ENCODE measurements at places on chromosomes 16 and 17.

GRCh38 chr17:73340093-73340596, 28.3 kb upstream of the CDC42EP4 start:
- no peak for DNase-seq

- DNase-seq = no peak
These were observed 174.9 kb downstream of the ZFHX3 start for GRCh38 chr16:72873044-72873443.

DNA sequence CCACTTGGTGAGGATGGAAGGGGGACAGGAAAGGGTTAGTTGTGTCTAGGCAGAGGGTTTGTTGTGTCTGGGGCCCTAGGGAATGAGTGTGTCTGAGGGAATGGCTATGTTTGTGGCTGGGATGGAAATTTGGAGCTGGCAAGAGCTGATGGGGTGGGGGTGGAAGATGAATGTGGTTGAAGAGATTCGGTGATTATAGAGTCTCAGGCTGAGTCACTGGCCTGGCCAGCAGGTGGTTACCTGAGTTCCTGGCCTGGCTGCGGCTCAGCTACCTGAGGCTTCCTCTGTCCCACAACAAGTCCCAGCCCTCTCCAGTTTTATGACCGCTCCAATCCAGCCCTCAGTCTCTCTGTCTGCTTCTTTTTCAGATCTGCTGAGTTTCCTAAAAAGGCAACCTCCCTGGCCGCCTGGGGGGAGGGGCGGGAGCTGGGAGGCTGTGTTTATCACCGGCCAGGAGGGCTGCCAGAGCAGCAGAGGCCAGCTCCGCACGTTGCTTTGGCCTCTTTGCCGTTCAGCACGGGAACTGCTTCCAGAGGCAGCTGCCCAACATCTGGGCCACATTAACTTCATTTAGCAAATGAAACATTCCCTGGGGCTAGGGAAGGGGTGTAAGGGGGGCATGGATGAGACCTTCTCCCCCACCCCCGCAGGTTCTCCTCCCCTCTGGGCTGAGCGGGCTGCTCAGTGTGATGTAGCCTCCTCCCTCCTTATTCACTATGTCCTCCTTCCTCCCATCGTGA, 21.8 kb downstream of the ITGB3 start:
- no peak for DNase-seq

DNA sequence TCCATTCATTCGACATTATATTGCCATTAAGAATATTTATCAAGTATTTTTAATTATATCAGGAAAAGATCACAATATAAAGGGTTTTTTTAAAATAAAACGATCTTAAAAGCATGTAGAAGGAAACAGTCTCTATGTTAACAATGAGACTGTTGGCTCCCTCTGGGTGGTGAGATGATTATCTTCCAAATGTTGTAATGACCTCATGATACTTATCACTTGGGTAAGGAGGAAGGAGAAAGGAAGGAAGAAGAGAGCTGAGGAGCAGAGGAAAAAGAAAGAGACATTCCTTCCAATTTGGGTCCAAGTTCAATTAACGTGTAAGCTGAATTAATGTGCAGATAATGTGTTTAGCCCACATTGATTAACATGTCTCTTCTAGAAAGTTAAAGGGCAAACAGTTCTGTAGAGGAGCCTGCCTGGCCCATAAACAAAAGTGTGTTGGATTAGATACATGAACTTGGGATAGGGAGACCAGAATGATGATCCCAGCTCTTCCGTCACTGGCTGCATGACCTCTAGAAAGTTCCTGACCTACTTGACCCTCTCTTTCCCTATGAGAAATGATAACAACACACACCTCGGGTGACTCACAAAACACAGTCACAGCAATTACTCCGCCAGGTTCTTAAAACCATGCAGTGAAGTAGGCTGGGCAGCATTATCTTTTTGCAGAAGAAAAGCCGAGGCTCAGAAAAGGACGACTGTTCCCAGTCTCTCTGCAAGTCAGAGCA, 32.0 kb downstream of the PIMREG start:
- no peak for DNase-seq

DNA sequence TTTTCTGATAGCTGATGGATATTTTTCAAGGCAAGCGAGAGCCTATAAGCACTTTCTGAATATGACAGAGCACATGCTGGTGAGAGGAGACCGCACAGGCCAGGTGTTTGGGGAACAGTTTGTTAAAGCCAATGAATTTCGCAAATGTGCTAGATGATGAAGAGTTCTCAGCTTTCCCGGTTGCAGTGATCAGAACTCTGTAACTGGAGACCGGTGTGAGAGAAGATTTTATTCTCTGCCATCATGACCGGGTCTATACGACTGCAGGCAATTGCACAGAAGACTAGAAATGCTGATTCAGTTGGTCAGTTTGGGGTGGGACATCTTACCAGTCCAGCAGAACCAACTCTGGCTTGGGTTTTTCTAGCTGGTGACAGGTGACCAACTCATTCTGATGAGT, 25.4 kb downstream of the SMTNL2 start:
- no peak for DNase-seq

DNA sequence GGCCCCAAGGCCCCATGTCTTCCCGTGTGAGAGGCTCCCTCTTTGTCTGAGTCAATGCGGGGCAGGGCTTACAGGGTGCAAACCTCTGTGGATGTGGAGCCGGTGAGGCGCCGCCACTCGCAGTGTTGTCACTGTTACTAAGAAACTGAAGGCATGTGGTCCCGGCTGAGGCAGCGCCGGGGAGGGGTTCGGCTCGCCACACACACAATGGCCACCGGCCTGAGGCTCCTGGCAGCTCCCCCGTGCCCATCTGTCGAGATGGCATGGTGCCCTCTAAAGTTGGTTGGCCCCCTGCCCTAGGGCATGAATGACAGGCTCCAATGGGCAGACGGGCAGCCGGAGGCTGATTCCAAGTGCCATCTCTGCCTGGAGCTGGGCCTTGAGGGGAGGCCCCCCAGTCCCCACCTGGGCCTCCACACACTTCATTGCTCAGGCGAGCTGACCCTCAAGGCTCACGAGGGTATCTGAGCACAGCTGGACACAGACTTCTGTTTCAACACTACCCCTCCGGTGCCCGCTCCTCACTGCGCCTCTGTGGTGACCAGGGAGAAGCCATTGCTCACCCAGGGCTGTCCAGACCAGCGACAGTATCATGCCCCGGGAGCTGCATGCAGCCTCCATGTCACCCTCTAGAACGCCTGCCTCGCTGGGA, 137.2 kb downstream of the C16orf78 start:
- DNase-seq = no peak
